Omental fat pad (tissue), 4 donors: ENCODE measurements at places on chromosomes 2 and 18. TPM values are rescaled to one million over a fixed set of nuclear protein-coding genes. Genes with fewer than 3 reads are reported as not detected.

DNA sequence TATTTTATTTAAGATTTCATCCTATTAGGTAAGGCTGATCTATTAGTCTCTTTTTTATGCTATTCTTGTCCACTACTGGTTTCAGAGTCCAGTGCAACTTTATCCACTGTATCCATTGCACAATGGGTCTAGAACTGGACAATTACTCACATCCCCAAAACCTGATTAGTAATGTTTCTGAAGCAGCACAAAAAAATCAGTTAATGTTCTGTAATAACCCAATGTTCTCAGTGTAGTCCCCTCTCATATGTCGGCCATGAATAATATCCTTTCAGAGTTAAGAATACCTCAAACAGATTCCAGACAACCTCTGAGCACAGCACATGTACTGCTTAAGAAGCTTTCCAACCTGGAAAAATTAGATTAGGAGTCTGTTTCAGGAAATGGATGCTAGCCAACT is 29.7 kb downstream of the MGAT4A start:
- no peak for DNase-seq

GRCh38 chr18:60180671-60181070 is 191.9 kb downstream of the MC4R start:
- no peak for DNase-seq

GRCh38 chr2:168378960-168379669 is 77.0 kb upstream of the CERS6 start:
- no peak for DNase-seq

GRCh38 chr2:100785626-100786296 is 34.2 kb upstream of the NPAS2 start:
- no peak for DNase-seq

DNA sequence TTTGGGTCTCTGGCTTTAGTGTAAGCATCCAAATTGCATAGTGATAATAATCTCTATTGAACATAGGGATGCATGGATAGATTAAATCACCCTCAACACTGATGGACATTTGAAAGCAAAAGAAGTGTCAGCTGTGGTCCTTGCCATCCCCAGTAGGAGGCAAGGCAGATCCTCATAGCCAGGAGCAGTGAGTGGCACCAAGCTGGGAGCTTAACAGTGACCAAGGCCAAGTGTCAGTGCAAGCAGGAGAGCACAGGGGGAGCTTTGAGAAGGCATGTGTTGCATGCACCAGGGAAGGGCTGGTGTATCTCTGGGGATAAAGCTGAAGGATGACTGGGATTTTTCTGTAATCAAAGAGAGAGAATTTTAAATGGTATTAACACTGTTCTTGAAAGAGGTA is 14.7 kb downstream of the SLC14A1 start:
- DNase-seq = no peak

- DNase-seq = no peak
Observed at GRCh38 chr2:67465623-67466022, 68.5 kb downstream of the ETAA1 start.

DNA sequence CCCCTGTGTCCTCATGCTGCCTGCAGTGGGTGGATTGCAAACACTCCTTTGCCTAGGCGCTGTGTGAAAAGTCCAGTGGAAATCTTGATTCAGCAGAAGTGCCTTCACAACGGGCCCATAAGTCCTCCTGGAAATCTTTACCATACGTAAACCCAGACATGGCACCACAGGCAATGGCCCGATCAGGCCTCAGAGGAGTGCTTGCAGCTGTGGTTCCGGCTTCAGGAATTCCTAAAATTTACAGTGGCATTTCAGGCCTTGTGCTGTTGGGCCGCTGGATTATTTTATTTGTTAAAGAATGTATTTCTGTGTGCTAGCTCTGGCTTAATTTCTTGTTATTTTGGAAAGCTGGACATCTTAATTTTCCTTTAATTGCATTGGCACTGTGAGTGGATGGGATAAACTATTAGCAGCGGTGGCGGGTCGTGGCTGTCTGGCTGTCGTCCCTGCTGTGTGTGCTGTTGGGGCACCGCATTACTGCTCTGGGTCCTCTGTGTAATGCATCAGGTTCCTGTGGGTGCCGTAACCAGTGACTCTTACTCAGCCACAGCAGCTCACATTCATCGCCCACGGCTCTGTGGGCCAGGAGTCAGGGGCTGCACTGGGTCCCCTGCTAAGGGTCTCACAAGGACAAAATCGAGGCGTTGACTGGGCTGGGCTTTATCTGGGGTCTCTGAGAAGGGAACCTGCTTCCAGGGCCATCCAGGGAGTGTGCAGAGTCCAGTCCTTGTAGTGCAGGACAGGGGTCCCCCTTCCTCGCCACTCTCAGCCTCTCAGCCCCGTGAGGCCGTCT is 73.1 kb downstream of the RTP5 start:
- no peak for DNase-seq

- no peak for DNase-seq
Observed at GRCh38 chr2:240670402-240670801, 12.3 kb downstream of the AQP12B start.

- no peak for DNase-seq
Observed at GRCh38 chr2:23414106-23414505, 29.1 kb downstream of the KLHL29 start.

- no peak for DNase-seq
Observed at GRCh38 chr2:111145951-111146350, 25.2 kb downstream of the BCL2L11 start.

DNA sequence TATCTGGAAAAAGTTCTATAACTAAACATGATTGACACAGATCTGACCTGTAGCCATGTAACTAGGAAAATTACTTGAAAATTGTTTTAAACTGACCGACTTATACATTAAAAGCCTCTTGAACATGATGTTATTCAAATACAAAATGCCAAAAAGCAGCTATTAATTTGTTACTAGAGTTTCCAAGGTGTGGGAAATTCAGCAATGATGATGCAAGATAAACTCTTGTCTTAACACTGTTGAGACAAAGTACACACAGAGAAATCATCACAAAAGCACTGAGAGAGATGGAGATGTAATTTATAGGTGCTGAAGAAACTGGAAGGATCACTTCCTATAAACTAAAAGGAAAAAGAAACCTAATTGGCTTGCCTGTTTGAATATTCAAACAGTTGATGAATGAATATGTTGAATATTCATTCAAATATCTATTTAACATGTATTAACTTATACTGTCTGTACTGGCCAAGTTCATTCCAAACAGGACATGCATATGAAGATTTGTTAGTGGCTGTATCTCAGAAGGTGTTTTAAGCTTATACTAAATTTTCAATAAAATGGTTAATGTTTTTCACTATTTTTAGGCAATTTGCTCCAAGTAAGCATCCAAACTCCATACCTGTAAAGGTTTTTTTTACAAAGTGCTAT is 34.6 kb upstream of the WDR75 start:
- DNase-seq = no peak

- DNase-seq = peak; percentile 91
Observed at GRCh38 chr18:23503038-23503962, at the start of gene RMC1. RMC1 (plus strand) TSS chr18:23503511; CDS start chr18:23503619, 108 bp downstream.

SCYGR4 gene
- not detected for total RNA-seq

- DNase-seq = no peak
Observed at GRCh38 chr2:86468162-86469033, 27.2 kb downstream of the KDM3A start.

- DNase-seq = no peak
Observed at GRCh38 chr2:197782126-197782525, 3.0 kb downstream of the BOLL start.

FSIP2 gene
- 1.3 TPM for total RNA-seq

- DNase-seq = no peak
Observed at GRCh38 chr2:217650716-217651360, 352.0 kb downstream of the TNS1 start.

DNA sequence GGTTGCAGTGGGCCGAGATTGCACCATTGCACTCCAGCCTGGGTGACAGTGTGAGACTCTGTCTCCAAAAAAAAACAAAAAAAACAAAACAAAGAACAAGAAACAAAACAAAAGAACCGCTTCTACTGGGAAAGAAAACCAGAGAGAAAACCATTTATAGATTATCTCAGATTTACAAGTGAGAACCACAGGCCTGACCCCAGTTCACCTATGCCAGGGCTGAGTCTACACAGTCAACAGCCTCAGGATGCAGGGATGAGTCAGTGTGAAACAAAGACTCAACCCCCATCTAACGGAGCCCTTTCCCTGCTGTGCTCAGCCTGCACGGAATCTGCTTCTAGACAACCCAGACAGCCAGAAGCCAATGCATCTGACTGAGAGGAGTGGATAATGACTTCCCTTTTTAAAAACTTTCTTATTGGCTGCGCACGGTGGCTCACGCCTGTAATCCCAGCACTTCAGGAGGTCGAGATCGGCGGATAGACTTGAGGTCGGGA is 25.5 kb upstream of the YWHAQ start:
- DNase-seq = no peak

- DNase-seq = no peak
Observed at GRCh38 chr2:187878112-187878511, 323.9 kb upstream of the TFPI start.

- no peak for DNase-seq
Observed at GRCh38 chr2:208279236-208279635, 13.2 kb downstream of the PIKFYVE start.

REG3G gene
- total RNA-seq = 0.65 TPM

GRCh38 chr2:132991471-132992045 is 321.6 kb upstream of the LYPD1 start:
- no peak for DNase-seq

KCNIP3 gene
- total RNA-seq = 7.1 TPM

GRCh38 chr18:79223431-79223830 is 154.2 kb downstream of the ATP9B start:
- DNase-seq = no peak

DNA sequence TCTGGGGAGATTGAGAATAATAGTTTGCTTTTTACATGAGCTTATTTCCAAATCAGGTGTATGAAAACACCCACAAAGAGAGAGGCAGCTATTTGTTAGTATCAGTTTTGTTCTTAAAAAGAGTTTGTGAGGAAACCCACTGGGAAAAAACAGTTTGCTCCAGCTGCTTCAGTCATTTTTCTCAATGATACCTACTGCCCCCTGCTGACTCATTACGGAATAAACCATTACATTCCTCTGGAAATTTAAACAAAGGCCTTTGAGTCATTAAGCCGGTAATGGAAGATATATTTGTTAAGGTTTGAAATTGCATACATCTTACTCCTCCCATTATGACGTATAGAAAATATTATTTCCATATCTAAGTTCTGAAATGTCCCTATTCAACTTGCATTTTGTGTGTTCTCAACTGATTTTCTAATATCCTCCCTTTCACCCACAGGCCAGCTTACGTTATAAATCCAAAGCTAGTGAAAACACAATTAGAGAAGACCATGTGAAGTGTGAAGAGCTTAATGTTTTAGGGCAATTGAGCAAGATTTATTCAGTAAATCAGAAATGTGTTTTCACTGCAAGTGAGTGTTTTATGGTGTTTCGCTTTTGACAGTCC is 761.6 kb downstream of the DSC3 start:
- no peak for DNase-seq

GRCh38 chr2:10876394-10876793 is 35.3 kb upstream of the KCNF1 start:
- no peak for DNase-seq

GRCh38 chr2:3046170-3046865 is 331.3 kb downstream of the EIPR1 start:
- no peak for DNase-seq

DNA sequence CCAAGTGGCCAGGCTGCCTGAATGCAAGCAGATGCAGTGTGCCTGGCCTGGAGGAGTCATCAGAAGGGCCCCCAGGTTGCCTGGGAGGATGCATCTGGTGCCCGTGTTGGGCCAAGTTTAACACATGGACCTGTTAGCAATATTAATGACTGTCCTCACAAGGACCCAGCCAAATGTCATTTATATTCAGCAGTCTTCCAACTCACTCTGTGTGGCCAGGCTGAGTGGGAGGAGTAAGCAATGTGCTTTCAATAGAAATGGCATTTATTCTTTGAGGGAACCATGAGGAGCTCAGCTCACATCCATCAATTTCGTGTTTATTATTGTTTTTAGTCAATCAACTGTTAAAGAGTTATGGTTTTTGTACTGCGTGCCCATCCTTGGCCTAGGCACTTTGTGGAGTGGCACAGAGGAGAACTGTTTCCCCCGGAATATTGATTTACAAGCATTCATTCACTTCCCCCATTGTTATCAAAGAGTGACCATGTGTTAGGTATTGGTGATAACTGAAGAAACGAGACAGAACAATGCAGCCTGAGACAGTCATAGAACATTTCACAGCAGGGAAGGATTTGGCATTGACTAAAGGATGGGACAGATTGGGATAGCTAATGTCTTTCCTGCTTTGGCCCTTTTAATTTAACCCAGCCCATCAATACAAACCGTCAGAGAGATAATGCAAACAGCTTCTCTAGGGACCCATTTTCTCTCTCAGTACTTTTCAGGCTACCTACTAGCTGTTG is 725.2 kb downstream of the TSN start:
- no peak for DNase-seq

GRCh38 chr2:182728014-182728413 is 12.0 kb downstream of the DNAJC10 start:
- DNase-seq = no peak

GRCh38 chr2:135664623-135665068 is 77.0 kb upstream of the UBXN4 start:
- no peak for DNase-seq

TEKT4 gene
- not detected for total RNA-seq

GRCh38 chr2:134926231-134926931 is 7.8 kb downstream of the CCNT2 start:
- DNase-seq = no peak

TCF23 gene
- total RNA-seq = 0.12 TPM

GRCh38 chr18:26780520-26781325 is 84.8 kb downstream of the AQP4 start:
- no peak for DNase-seq

- no peak for DNase-seq
Observed at GRCh38 chr2:67516899-67517530, 119.9 kb downstream of the ETAA1 start.

CMPK2 gene
- total RNA-seq = 31.1 TPM

GRCh38 chr18:72830109-72830508 is 37.7 kb downstream of the NETO1 start:
- DNase-seq = no peak

- no peak for DNase-seq
Observed at GRCh38 chr18:50632895-50633515, 73.1 kb downstream of the MAPK4 start.

ST8SIA5 gene
- total RNA-seq = not detected

- no peak for DNase-seq
Observed at GRCh38 chr2:37987098-37987775, 62.1 kb downstream of the RMDN2 start.

- DNase-seq = no peak
Observed at GRCh38 chr2:197669077-197669476, 6.3 kb downstream of the RFTN2 start.

GRCh38 chr2:172299741-172300140 is 127.6 kb upstream of the ITGA6 start:
- DNase-seq = peak; percentile 26

CRYGD gene
- not detected for total RNA-seq

DNA sequence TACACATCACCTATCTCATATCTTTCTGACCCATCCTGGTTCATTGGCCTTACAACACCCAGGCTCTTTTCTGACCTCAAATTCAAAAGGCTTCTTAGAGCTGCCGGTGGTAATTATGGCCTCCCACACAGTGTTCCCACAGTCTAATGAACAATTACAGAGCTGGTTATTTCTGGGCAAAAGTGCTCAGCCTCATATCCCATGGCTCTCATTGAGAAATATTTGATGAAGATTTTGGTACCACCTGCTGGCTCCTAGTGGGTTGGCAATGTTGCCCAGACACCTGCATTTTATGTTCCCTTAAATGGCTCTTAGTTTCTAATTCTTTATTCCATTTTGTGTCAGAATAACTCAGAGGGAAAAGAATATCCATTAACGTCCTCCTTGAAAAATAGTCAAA is 20.1 kb upstream of the SCYGR2 start:
- no peak for DNase-seq

CPO gene
- total RNA-seq = 2.0 TPM
